ENCODE measurements at places on chromosomes 11 and 22.

- DNase-seq: no peak
These were observed 1445.5 kb downstream of the BRD1 start for GRCh38 chr22:48382197-48382596.

DNA sequence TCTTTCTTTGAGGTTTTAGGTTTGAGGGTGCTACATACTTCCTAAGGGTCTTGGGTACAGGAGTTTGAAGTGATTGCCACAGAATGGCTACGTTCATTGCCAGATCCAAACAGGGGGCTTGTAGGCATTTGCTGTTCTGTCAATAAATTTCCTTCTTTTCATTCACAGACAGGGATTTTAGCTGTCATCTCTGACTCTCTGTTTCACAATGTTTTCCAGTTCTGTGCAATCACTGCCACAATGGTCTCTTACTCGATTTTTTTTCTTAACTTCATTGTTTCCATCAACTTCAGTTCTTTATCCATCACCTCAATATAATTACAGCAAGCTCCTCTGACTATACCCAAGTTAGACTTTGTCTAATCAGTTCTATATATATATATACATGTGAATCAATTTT, 6.2 kb upstream of the HBD start:
- DNase-seq: no peak

DNA sequence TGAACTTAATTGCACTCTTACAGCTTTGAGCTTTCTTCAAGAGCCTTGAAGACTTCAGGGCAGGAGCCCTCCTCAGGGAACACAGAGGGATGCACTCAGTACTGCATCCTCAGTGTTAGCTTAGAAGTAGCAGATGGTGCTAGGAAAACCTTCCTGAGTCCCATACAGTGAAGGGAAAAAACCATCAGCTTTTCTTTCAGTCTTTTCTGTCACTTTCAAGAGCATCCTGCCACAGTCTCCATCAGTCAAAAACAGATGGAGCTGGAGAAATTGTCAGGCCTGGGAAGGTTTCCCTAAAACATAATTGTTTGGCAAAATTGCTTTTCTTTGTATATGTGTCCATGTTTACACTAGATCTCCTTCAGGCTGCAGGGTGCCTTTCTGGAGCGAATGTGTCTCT, 384.1 kb downstream of the NELL1 start:
- no peak for DNase-seq

DNA sequence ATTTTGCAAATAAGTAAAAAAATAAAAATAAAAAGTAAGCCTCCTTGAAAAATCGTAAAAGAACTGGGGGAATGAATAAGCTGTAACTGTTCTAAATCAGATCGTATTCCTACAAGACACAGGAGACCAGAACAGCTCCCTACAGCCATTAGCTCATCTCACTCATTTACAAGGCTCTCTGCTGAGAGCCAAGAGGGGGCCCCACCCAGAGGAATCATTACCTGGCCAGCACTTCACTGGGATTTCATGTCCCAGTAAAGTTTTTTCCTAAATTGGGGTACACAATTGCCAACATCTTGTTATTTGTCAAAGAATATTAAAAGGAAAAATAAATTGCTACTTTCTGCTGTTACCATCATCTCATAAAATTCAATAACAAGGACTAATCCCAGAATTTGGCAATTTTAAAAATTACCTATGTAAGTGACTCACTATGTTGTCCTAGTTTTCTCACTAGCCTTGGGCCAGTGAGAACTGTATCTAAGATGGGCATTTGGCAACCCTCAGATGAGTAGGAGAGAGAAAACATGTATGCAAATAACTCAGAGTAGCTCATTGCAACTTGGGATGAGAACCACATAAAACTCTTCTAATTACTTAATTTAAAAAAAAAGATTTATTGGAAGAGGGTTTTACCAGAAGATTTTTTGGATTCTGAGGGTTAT, 18.4 kb upstream of the SMTN start:
- no peak for DNase-seq

- no peak for DNase-seq
These were observed 31.2 kb downstream of the CCDC83 start for GRCh38 chr11:85886089-85887056.

GRCh38 chr11:78946945-78947902, 372.6 kb upstream of the NARS2 start:
- DNase-seq: no peak

GRCh38 chr22:35949243-35949642, 79.4 kb downstream of the RBFOX2 start:
- no peak for DNase-seq
